ENCODE measurements at places on chromosomes 2 and 18.

GRCh38 chr18:24862201-24862816, 401.9 kb downstream of the HRH4 start:
- DNase-seq: peak; percentile 12

GRCh38 chr2:132955871-132956615, 286.0 kb upstream of the LYPD1 start:
- DNase-seq: peak; percentile 66

- DNase-seq: no peak
These were observed 14.2 kb downstream of the GALNT5 start for GRCh38 chr2:157271590-157272203.

DNA sequence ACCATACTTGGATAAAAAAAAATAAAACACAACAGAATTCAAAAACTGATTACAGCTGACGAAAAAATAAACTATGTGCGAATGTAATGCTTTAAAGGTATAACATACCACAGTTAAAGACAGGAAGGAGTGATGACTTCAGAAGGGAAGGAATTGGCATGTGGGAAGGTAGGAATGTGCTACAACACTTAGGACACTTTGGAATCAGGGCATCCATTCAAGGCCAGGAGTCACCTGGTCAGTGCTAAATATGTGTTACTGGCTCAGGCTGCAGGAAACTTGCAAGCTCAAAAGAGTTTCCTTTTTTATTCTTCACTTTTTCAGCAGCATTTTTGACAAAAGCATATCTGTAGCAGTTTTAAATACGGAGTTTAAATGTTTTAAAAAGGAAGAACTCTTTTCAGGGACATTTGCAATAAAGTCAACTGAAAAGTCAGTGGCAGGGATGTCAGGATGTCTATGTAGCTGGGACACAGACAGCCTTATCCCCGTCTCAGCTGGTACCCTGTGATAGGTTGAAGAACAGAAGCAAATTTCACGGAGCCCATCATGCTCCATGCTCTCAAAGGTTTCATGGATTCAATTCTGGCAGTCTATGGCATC, 138.0 kb upstream of the KLHL14 start:
- DNase-seq: peak; percentile 35

GRCh38 chr2:223439786-223440185, 162.4 kb downstream of the SCG2 start:
- DNase-seq: no peak

DNA sequence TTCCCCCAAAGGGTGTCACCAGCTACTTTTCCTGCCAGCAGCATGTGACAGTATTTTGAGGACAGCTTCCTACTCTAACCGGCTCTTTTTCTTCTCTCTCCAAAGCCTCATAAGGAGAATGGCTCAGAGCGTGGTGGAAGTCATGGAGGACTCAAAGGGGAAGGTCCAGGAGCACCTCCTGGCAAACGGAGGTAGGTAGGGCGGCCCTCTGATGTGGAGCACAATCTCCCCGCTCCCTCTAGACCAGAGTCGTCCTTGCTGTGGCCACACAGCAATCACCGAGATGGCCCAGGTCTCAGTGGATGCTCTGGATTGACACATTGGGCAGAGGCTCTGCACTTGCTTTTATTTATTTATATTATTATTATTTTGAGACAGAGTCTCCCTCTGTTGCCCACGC, 32.4 kb downstream of the ATP6V1C2 start:
- no peak for DNase-seq

DNA sequence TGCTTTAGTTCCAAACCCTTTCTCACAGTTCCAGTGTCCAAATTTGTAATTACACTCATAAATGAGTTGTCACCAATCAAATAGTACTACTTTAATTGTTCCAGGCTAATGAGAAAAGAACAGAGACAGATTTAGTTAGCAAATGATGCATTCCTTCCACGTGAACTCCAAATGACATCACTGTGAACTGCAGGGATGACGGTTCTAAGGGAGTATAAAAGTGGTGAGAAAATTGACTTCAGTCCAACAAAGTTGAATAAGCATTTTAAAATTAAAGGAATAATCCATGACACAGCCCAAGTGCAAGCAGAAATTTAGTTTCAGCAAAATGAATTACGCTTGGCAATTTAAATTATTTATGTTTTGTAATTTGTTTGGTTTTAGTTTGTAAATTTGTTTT, 102.0 kb upstream of the LRATD1 start:
- DNase-seq: peak; percentile 26

DNA sequence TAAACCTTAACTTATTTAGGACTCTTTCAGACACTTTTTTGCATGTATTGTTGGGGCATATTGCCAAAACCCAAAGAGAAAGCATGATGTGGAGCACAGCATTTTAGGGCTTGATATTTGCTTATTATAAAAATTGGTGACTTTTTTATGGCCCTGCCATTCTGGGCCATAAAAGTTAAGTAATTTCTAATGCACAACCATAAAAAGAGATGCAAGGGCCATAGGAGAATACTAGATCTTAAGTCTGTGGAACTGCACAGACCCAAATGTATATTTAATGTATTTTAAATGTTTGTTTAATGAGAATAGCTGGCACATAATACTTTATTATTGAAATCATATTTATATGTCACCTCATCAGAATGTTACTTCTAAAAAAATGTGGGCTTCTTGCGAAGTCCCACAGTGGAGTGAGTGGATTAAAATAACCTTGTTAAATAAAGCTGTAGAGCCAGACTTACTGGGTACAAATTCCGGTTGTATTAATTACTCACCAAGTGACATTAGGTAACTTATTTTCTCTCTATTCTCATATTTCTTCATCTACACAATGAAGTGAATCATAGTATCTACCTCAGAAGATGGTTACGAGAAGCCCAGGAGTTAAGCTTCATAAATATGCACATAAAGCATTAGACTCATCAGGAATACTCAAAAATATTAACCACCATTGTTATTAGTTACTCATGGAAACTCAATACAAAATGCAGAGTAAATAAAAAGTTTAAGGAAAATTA, 52.2 kb downstream of the HNMT start:
- DNase-seq: no peak

DNA sequence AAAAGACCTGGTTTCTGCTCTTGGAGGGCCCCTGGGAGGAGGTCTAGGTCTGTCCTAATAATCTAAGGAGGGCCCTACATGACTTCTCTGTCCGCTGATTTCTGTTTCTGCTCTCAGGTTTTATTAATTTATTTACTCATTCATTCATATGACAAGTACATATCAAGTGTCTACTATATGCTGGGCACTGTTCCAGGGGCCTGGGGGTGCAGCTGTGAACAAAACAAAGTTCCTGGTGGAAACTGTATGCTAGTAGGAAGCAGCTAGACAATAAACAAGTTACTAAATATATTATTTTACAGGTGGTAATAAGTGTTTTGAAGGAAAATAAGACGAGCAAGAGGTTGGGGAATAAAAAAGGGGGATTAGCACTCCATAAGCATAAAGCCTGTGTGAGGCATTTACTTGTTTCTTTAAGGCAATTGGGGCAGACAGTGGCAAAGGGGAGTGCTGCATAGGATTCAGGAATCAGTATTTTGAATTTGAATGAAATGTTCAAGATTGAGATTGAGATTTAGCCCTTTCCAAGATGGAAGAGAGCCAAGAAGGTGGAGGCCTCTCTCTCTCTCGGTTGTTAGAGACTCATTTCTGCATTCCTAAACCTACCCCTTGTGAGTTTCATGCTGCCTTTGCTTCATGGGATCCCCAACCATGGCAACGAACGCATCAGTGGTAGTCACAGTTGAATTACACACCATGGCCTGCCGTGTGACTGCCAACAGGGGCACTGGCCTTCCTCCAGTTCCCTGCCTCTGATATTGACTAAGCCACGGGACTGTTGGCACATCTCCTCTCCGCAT, 28.3 kb downstream of the DRC1 start:
- peak; percentile 42 for DNase-seq

DNA sequence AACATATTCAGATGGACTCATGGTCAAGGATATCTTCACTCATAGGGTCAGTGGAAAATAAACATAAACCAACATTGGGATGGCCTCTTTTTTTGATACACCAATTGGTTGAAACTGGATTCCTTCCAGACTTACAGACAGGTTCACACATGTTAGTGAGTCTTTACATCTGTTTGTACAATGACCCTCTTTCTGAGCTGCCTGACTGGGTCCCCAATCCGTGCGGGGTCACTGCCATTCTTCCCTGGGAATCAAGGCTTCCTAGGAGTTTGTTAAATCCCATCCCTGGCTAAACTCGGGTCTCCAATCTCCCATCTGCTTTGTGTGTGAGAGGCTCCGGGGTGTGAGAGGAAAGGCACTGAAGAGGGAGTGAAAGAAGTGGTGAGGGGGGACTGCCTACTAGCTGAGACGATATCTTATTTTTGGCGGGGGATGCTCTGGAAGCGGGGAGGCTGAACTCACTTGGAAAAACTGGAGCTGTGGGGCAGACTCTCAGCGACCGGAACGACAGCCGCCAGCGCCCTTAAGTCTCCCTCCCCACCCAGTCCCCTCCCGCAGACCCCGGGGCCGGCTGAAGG, 487 bp downstream of the STARD6 start:
- no peak for DNase-seq

DNA sequence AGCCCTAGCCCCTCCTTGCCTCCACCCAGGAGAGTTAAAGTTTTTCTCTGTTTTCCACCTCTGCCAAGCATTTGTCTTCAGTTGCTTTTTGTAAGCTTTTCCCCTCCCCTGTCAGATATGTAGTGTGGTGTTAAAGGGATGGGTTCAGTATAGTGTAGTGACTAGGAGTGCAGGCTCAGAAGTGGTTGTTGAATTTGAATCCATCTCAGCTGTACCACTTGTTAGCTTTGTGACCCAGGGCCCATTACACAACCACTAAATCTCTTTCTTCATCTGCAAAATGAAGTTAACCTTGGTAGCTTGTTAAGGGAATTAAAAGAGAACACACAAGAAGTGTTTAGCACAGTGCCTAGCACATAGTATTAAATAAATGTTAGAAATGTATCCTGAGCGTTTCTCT, 56.9 kb downstream of the MAP3K20 start:
- DNase-seq: no peak

DNA sequence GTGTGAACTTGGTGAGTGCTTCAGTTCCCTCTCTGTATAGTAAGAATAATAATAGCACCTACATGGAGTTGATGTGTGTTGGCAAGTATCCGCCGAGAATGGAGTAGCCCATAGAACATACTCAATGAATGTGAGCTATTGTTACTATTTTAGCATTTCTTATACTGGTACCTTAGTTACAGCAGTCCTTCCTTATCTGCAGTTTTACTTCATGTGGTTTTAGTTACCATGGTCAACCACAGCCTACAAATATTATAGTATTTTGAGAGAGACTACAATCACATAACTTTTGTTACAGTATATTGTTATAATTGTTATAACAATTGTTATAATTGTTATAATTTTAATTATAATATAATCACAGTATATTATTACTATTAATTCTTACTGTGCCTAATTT, 152.5 kb upstream of the RASGRP3 start:
- DNase-seq: no peak

DNA sequence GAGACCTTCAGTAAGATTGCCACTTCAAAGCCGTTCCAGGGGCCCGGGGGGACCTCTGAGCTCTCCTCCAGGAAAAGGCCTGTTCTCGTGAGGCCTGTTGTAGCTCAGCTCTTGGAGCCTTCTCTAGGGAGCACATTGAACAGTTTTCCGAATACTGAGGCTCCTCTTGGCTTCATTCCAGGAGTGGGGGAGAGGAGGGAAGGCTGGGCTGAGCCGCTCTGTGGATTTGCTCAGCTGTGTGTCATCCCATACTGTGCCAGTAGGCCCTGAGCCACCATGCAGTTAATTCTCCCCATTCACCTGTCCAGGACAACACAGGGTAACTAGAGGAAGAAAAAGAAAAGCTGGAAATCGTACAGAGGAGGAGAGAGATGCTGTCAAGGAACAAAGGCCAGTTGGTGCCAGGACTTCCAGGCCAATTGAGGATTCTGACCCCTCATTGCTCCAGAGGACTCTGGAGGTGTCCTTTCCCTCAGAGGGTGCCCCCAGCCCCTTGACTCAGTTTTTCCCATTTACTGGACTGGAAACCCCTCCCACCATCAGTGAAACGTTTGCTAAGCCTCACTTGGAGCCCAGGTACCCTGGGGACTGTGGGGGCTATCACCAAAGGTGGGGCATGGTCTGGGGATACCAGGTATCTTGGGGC, 41.4 kb downstream of the HS1BP3 start:
- DNase-seq: peak; percentile 75

GRCh38 chr18:6414118-6414722, 491 bp downstream of the L3MBTL4 start:
- DNase-seq: peak; percentile 67

GRCh38 chr2:150091846-150092245, 395.6 kb downstream of the RND3 start:
- no peak for DNase-seq

- no peak for DNase-seq
These were observed 43.0 kb upstream of the CAVIN2 start for GRCh38 chr2:191889931-191890330.

DNA sequence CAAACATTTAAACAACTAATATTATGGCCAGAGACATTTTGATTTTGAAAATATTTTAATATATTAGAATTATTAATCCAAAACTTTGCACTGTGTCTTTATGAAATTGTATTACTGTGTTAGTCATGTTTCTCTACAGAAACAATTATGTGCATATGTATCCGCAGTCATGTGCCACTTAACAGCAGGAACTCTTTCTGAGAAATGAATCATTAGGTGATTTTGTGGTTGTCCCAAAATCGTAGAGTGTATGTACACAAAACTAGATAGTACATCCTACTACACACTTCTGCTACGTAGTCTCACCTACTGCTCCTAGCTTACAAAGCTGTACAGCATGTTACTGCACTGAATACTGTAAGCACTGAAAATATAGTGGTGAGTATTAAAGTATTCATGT, 479.2 kb upstream of the DSEL start:
- no peak for DNase-seq

DNA sequence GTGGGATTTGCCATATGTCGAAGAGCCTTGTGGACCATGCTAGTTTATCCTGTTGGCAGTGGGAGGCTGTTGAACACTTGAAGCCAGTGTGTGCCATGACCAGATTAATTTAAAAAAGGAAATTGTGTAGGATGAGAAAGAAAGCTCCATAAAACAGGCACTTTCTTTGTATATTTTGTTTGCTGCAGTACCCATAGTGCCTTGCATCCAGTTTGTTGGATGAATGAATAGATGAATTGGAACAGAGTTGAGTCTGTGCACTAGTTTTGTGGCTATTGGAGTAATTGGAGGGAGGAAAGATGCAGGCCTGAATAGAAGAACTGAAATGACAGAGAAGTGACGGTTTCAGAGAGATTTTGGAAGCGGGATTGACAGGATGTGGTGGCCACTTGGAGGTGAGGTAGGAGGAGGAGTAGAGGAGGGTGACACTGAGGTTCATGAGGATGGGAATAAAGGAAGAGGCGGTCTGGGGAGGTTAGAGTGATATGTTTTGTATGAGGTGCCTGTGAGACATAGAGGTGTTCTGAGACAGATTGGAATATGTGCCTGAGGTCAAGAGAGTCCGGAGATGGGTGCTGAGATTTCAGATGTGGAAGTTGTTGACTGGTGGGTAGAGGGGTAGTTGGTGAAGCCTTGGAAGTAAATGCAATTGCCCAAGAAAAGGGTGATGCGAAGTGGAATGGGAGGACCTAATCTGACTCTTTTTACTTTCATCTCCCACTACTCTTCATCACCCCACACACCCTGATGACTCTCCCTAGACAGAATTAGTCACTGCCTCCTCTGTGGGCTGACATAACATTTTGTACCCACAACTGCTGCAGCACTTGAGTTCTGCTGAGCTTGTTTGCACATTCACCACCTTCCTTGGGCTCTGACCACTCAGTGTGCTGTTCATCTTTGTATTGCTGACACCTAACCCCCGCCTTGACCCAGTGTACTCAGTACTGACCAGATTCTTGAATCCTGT, 5.1 kb downstream of the DGUOK start:
- peak; percentile 61 for DNase-seq
